Sciatic nerve (tissue), 2 donors: ENCODE measurements at places on chromosomes 7 and 10.

- DNase-seq, result peak; percentile 35
Measured at GRCh38 chr10:114282526-114282925, 43.5 kb downstream of the VWA2 start.

- no peak for DNase-seq
Measured at GRCh38 chr7:31413766-31414165, 73.2 kb upstream of the NEUROD6 start.

- no peak for DNase-seq
Measured at GRCh38 chr7:123995617-123996326, 37.1 kb downstream of the TMEM229A start.

- no peak for DNase-seq
Measured at GRCh38 chr7:33354201-33354600, 224.8 kb downstream of the BBS9 start.

DNA sequence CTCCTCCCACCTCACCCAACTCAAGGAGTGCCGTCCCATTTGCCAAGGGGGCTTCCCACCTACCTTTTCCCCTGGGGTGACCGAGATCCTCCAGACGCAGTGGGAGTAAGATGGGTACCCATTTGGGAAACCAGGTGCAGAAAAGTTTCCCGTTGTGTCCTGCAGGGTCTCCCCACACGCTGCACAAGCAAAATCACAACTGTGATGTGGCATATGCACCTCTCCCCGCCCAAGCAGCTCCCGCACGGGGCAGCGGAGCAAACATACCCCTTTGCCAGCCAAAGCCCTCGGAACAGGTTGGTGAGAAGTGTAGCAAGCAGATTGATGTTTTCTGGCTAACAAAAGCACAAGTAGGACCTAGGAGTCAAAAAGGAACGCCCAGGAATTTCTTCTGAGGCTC lies 51.5 kb upstream of the OPALIN start:
- DNase-seq, result no peak

GRCh38 chr10:102744374-102745051 lies 765 bp downstream of the WBP1L start:
- no peak for DNase-seq

- no peak for DNase-seq
Measured at GRCh38 chr10:63261496-63261895, 128.4 kb downstream of the NRBF2 start.

- no peak for DNase-seq
Measured at GRCh38 chr7:108974641-108975040, 405.0 kb downstream of the DNAJB9 start.

- no peak for DNase-seq
Measured at GRCh38 chr10:129498680-129499079, 31.6 kb downstream of the MGMT start.

- no peak for DNase-seq
Measured at GRCh38 chr10:64630534-64630933, 1109.3 kb downstream of the REEP3 start.

GRCh38 chr7:32879460-32879859 lies 12.1 kb downstream of the KBTBD2 start:
- DNase-seq, result no peak

GRCh38 chr10:96984541-96985131 lies 152.5 kb downstream of the LCOR start:
- no peak for DNase-seq

DNA sequence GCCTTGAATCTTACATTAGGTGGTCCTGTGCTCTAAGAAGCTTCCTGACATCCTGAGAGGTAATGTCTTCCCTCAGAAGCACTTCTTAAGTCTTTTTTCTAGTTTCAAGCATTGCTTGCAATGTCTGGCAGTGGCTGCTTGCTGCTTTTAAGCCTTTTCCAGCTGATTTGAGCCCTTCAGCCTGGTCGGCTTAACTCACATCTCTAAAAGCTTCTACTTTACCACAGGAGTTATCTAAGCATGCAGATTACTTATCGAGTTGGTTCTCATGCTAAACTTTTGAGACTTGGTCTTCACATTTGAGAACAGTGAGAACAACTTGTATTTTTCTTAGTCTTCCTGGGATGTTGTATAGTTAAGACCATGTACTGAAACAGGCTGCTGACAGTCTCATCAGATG lies 3.9 kb downstream of the LRMDA start:
- DNase-seq, result no peak

DNA sequence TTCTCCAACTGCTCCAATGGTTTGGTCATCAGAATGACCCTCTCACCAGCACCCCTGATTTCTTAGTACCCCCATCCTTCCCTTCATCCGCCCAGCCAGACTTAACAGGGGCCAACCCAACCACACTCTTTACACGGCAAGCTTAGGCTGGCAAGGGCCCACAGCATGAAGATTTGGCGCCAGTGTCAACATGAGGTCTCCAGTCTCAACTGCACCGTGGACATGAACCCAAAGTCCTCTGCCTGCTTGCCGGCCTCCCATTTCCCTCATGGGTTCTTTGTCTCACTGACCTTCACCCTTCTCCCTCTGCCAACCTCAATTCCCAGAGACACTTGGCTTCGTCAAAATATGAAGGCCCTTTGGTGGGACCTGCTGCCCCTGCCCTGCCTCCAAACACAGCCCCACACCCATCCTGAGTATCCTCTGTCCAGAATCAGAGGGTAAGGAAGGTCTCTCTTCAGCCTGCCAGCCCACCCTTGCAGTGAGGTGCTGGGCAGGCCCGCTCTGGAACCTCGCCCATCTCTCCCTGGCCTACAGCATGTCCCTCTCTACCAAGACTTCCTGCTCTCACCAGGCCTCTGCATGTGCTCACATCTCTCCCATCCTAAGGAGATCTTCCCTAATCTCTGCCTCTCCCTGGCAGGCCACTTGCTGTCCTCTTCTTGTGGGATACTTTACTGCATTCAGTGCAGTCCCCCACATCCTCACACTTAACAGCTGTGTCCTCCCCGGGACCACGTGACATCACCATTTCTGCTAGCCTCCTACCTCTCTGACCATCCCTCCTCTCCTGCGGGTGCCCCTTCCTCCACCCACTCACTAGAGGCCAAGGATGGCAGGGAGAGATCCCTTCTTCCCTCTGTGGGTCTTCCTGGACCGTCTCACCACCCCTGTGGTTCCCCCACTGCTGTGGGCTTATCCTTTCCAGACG lies 91.7 kb upstream of the ZMIZ1 start:
- DNase-seq, result no peak

DNA sequence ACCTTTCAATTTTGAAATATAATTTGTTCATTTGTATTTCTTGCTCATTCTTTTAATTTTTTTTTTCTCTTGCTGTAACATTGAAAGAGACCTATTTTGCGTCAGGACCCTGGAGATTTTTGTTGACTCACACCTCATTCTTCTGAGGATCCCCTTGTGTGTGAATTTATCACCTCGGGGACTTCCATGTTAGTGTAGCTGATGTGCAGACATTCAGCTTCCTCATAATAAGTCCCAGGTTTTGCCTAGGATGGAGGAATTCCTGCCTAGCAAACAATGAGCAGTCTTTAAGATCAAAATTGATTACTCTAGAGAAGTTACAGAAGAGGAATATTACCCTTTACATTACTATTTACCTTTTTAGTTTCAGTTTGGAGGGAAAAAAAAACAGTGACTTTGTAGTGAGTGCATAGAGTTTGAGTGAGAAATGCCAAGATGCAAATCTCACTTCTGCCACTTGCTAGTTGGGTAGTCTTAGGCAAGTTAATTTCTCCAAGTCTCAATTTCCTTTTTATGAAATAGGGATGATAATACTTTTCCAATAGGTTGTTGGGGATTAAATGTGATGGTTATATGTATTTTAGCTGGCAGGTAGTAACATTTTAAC lies 14.3 kb downstream of the TES start:
- no peak for DNase-seq

- no peak for DNase-seq
Measured at GRCh38 chr10:124243702-124244121, 150.3 kb upstream of the CHST15 start.

DNA sequence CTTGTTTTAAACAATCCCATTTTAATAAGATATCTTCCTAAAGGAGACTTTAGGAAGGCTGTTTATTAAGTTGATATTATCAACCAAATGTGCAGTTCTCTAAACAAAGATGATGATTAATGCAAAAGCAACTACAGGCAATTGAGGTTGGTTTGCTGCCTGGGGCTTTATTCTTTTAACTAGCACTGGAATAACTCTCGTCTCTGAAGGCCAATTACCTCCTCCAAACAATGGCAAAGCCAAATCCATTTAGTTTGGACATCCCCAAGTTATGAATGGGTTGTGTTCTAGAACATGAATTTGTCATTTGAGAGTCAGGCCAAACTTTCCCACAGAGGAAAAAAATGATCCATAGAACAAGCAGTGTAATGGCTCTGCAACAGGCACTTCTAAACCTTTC lies 114.1 kb downstream of the SLC16A9 start:
- no peak for DNase-seq

DNA sequence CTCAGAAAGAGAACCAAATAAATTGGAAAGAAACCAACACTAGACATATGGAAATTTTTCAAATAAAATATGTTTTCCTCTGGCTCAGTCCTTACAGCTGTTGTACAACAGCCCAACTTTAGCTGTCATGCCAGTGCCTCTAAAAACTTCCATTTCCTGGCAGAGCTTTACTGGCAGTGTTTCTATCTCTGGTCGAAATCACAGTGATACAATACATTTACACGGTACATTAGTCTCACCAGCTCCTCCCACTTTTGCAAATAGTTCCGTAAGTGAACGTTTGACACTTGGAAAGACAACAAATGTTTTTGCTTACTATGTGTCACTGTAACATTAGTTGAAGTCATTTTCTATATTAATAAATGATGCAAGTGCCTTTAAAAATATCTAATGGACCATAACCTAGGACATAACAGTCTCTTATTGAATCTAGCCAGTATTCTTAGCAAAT lies 29.8 kb downstream of the BCAP29 start:
- DNase-seq, result no peak

DNA sequence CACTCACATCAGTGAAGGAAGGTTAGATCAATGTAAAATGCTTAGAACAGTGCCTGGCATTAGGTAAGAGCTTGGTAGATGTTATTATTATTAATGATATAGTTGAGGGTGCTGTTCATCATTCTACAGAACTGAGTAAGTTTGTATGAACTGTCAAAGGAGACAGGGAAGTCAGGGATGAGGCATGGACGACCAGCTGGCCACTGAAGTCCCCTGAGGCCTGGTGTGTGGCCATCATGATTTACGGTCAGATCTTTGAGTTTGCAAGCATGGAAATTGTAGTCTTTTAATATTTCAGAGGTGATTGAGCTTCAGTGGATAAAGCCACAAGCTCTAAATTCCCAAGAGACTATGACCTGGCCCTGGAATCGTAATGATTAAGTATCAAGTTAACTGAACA lies 6.9 kb downstream of the ARMC3 start:
- no peak for DNase-seq

DNA sequence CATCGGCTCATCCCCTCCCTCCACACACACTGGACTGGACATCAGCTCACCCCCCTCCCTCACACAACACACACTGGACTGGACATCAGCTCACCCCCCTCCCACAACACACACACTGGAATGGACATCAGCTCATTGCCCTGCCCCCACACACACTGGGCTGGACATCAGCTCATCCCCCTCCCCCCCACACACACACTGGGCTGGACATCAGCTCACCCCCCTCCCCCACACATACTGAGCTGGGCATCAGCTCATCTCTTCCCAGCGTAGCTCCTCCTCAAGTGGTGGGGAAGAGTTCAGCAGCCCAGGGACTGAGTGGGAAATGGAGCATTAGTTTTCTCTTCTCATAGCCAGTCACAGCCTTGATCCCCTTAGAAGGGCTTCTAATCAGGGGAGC lies 58.1 kb upstream of the WDR11 start:
- no peak for DNase-seq

GRCh38 chr10:31930023-31930751 lies 1.6 kb upstream of the ARHGAP12 start:
- no peak for DNase-seq

- no peak for DNase-seq
Measured at GRCh38 chr7:4707980-4708411, 25.9 kb downstream of the FOXK1 start.

DNA sequence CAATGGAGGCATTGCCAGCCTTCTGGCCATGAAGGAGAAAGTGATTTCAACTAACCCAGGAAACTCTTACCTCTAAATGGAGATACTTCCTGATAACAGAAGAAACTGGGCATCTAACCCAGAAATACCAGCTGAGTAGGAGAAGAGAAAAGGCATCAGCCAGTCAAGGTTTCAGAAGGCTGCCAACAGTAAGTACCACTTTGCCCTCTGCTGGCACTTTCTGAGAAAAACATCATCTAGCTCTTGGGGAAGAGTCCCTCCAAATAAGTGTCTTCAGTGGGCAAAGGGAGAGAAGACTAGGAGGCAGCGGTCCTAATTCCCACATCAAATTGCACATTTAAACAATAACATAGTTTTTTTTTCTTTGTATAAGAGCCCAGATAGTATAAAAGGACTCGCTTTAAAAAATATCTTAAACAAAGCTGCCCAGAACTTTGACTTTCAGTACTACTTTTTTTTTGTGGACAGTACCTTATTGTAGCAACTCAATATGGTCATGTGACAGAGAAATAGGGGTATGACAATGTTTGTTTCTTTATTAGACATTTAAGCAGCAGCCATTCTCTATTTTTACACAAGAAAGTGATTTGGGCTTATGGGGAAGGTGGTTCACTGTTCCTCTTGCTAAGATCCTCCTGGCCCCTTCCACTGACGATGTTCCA lies 157.3 kb downstream of the CTTNBP2 start:
- DNase-seq, result no peak
